ENCODE measurements at places on chromosomes 6 and 20.

DNA sequence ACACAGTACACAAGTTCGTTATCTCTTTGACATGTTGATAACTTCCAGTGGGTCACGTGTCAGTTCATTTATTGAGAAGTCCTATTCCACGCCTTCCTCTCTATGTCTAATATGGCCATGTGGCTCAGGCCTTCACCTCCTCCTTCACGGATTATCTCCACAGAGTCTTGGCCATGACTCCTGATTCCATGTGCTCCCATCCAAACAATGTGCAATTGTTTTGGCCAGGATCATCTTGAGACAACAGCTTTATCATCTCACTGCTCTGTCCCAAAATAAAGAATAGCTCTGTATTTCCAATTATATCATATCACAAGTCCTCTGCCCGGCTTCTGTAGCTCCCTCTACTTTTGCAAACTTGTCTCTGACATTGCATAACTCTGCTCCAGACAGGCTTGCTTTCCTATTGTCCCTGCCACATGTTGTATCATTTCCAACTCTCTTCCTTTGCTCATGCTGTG, 11.1 kb upstream of the TXNDC5 start:
- DNase-seq, result no peak

GRCh38 chr6:160691617-160692016, 10.4 kb upstream of the PLG start:
- no peak for DNase-seq

GRCh38 chr6:110337486-110337885, 20.7 kb downstream of the METTL24 start:
- DNase-seq, result no peak

DNA sequence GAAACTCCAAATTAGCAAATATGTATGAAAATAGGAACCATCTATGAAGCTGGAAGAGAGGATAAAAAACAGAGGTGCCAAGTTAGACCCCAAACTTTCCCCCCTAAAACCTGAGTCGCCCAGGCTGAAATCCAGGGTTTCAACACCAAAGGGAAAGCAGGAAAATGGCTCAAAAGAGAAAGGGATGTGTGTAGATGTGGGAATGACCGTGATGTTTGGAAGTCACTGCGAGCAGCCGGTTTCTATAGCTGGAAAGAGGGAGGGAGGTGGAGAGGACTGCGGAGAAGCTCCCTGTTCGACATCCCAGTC, 4.5 kb downstream of the RING1 start:
- no peak for DNase-seq

GRCh38 chr6:73234733-73235132, 9.4 kb upstream of the KHDC1L start:
- no peak for DNase-seq

DNA sequence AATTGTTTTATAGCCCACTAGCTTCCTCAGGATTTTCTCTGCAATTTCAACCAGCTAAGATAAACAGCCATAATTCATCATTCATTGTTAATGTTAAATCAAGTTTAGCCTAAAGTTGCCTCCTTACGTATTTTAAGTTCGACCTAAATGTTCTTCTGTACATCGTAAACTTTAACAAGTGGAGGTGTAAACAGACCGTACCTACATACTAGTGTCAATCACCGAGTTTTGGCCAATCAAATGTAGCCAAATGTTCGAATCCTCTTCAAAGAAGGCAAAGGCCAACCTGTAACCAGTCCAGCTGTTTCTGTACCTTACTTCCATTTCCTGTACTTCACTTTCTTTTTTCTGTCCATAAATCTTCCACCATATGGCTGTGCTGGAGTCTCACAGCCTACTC, 13.5 kb downstream of the MBOAT1 start:
- DNase-seq, result no peak

- DNase-seq, result no peak
Observed at GRCh38 chr20:40657526-40657925, 31.5 kb downstream of the MAFB start.

- DNase-seq, result no peak
Observed at GRCh38 chr20:19827818-19828217, 69.8 kb downstream of the RIN2 start.

- DNase-seq, result no peak
Observed at GRCh38 chr6:63671098-63671754, 35.6 kb downstream of the PHF3 start.

- no peak for DNase-seq
Observed at GRCh38 chr6:3306848-3307247, 48.1 kb downstream of the PSMG4 start.

DNA sequence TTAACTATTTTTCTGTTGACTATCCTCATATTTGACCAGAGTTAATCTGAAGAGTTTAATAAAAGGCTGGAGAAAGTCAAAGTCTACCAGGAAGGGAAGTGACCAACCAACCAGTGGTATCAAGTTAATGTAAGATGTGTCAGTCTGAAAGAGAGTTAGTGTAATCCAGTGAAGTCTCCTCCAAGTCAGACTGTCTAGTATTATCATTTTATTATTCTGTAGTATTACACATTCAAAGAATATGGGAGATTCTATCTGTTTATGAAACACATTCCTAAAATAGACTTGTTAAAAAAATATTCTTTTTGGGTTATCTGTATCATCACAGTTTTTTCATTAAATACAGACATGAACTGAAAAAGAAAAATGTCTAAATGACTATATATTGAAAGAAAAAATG, 194.4 kb downstream of the BTBD9 start:
- DNase-seq, result no peak

DNA sequence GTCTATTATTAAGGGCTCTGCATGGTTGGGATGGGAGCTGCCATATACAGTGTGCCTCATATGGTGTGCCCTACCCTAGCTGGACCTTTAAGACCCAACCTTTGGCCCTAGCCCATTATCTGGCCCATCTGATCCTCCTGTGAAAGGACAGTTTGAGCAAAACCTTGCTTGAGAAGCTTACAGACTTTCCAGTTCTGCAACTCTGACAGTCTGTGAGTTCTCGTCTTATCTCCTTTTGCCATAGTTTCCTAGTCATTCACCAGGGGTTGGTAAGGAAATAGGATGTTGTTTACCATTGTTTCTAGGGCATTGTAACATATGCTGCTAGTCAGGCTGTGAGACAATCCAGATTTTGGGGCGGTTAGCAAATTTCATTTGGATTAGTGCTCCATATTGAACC, 17.2 kb downstream of the CTNNBL1 start:
- no peak for DNase-seq

GRCh38 chr6:75947935-75948334, 124.5 kb downstream of the IMPG1 start:
- DNase-seq, result no peak

DNA sequence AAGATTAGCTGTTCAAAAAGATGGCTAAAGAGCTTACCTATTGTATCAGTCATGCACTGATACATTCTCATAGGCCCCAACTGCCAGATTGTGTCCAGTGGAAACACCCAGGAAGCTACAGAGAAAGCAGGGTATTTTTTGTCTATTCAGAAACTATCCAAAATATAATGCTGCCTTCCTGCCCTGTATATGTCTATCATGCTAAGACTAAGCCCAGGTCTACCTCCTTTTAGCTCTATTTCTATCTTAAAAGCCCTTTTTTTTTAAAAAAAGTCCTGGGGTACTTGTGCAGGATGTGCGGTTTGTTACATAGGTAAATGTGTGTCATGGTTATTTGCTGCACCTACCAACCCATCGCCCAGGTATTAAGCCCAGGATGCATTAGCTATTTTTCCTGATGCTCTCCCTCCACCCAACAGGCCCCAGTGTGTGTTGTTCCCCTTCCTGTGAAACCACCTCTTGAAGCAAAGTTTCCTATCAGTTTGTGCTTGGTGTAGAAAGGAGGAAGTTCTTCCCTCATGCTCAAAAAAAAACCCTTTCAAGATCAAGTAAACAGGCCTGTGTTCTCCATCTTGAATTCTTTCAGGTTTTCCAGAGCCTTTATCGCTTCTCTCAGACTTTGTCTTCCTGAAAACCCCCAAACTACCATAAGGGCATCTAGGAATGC, 514 bp downstream of the DEFB129 start:
- no peak for DNase-seq

DNA sequence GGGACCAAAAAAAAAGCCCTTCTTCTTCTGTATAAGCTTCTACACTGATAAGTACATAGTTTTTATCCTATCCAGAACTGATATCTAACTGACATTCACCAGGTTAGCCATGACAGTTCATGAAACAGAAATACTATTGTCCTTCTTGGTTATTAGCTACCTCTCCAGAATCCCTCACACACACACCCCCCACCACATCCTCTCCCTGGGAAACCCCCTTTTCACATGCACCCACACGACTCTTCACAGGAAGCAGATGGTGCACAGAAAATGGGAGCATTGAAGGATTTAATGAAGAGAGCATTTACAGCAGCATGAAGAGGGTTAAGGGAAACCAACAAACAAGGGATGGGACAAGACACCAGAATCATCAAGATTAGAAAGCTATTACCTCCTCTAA, 88.9 kb downstream of the FHL5 start:
- no peak for DNase-seq

GRCh38 chr6:38103921-38104320, 284.4 kb downstream of the ZFAND3 start:
- no peak for DNase-seq

DNA sequence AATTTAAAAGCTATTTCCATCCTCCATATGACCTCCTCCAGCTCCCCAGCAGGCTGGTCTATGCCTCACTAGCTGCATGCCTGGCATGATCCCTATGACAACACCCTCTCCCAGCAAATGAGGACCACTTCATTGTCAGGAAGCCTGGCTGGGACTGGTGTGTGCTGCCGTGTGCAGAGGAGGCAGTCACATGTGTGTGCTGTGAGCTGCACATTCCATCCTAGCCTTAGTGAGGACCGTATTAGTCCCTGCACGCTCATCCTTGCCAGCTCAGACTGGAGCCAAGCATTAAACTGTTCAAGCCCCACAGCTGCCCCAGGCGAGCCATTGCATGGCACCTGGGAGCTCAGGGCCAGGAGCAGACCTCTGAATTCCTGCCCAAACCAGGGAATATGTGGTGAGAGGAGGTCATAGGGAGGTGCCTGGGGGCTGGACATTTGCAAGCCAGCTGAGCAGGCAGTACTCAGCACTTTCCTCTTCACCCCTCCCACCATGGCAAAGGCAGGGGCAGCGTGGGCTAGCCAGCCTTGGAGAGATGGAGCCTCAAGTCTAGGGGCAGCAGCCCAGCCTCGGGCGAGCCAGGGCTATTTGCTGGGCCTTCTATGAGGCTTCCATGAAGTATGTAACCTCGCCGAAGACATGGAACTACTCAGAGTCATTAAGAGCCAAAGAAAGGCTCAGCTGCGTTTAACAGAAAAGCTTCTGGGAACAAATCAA, 8.7 kb upstream of the CCN5 start:
- no peak for DNase-seq

- no peak for DNase-seq
Observed at GRCh38 chr6:146847426-146847825, 248.7 kb downstream of the ADGB start.

GRCh38 chr20:37723668-37724067, 29.8 kb downstream of the CTNNBL1 start:
- DNase-seq, result no peak

DNA sequence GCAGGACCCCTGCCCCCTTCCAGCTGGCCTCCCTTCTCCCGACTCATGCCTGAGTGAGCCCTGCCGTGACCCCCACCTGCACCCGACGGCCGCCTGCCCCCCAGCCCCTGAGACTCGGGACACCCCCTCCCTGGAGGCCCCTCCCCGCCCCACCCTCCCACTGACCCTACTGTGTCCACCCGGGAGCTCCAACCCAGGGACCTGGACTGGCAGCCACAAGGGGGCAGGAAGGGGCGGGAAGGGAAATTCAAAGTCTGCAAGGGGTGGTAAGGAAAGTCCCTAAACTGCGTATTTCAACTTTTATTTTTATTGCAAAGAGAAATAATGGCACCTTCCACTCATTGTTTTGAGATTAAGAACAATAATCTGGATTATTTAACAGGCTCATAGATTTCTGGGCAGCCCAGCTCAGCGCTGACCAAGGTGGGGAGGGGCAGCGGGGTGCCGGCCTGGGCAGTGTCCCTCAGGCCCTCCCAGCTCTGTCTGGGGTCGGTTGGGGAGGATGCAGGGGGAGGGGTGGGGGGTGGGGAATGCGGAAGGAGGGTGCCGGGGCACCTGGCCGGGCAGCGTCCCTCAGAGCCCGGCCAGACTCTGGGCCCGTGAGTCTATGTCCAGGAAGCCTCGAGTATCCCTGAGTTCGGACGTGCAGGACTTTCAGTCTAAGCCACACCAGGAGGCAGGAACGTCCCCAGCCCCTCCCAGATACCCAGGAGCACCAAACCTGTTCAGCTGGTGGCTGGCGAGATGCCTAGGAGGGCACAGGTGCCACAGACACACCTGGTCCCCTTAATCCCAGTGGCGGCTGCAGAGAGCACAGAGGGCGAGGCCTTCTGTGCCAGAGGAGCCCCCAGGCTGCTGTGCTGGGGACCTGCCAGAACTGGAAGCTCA, 1.3 kb upstream of the PTK6 start:
- no peak for DNase-seq

GRCh38 chr6:43465948-43466347, 10.6 kb upstream of the DLK2 start:
- no peak for DNase-seq

- DNase-seq, result no peak
Observed at GRCh38 chr6:132675749-132676148, 16.8 kb upstream of the TAAR1 start.

GRCh38 chr6:64672651-64673050, 1034.4 kb downstream of the EYS start:
- DNase-seq, result no peak

GRCh38 chr6:69865126-69865525, 1.2 kb upstream of the COL19A1 start:
- no peak for DNase-seq

GRCh38 chr6:115882174-115882573, 178.5 kb downstream of the FRK start:
- DNase-seq, result no peak

- no peak for DNase-seq
Observed at GRCh38 chr6:47066418-47066817, 24.3 kb upstream of the ADGRF1 start.

- no peak for DNase-seq
Observed at GRCh38 chr6:45476341-45476740, 98.6 kb upstream of the SUPT3H start.

- DNase-seq, result no peak
Observed at GRCh38 chr6:115830895-115831294, 229.8 kb downstream of the FRK start.

DNA sequence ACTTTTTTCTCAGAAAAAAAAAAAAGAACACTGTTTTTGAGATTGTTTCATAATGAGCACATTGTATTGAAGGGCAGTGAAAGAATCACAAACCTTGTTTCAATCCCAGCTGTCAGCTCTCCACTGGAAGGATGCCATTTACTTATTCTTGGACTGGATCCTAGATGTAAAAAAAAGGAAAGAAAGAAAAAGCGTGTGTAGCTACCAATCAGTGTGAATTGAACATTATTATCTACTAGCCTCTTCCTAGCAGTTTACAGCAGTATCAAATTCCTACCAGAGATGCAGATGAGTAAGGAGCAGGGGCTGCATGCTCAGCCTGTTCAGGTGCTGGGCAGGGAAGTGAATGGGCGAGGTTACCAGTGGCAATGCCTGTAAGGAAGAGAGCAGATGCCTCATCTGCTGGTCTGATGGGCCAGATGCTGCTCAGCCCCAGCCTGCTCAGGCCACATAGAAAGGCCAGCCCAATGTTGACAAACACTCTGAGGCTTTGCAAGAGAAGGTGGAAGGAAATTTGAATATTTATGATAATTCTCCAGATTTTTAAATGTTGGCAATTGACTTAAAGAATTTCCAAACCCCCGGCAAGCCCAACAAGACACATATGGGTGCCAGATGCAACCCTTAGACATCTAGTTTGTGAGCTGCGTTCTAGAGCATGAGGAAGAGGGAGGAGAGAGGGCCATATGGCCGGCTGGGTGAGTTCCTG, 189.5 kb downstream of the IBTK start:
- no peak for DNase-seq

GRCh38 chr6:1264619-1265445, 47.1 kb upstream of the FOXQ1 start:
- DNase-seq, result no peak

GRCh38 chr20:9476174-9476573, 38.2 kb upstream of the LAMP5 start:
- no peak for DNase-seq

Data from GM18507 (cell line).